ENCODE measurements at places on chromosomes 3 and 15. TPM values are rescaled to one million over a fixed set of nuclear protein-coding genes. Genes with fewer than 3 reads are reported as not detected.

Gene GP9
- not detected for total RNA-seq

Gene CACNA2D2
- 2.3 TPM for total RNA-seq

Gene PHLDB2
- 89.3 TPM for total RNA-seq

Gene ADPGK
- 9.1 TPM for total RNA-seq

Gene NTRK3
- total RNA-seq = 1.6 TPM

Gene TMEM158
- 0.60 TPM for total RNA-seq

Gene AGTR1
- 1.2 TPM for total RNA-seq

Gene GPR62
- total RNA-seq = 0.16 TPM

Gene CLRN1
- not detected for total RNA-seq

Gene ATP13A5
- not detected for total RNA-seq

Gene SLC12A1
- not detected for total RNA-seq

Gene TAGLN3
- 0.74 TPM for total RNA-seq

Gene GOLGA8T
- 0.47 TPM for total RNA-seq

Gene ALG1L2
- not detected for total RNA-seq

Gene SERPINI2
- total RNA-seq = 0.41 TPM

Gene TMCO5A
- total RNA-seq = not detected

Gene TMEM207
- total RNA-seq = not detected

Gene MESD
- 13.5 TPM for total RNA-seq

All from left ventricle myocardium inferior (tissue), 1 donor.